Neural crest cell (in vitro differentiated cells): ENCODE measurements at places on chromosomes 5 and 9. TPM values are rescaled to one million over a fixed set of nuclear protein-coding genes. Genes with fewer than 3 reads are reported as not detected.

The PPP2R2B gene
- total RNA-seq, result 4.1 and 4.9 TPM in 2 replicates

The GABRA6 gene
- not detected in 2 replicates for total RNA-seq

The RGMB gene
- 98.3 and 99.4 TPM in 2 replicates for total RNA-seq

DNA sequence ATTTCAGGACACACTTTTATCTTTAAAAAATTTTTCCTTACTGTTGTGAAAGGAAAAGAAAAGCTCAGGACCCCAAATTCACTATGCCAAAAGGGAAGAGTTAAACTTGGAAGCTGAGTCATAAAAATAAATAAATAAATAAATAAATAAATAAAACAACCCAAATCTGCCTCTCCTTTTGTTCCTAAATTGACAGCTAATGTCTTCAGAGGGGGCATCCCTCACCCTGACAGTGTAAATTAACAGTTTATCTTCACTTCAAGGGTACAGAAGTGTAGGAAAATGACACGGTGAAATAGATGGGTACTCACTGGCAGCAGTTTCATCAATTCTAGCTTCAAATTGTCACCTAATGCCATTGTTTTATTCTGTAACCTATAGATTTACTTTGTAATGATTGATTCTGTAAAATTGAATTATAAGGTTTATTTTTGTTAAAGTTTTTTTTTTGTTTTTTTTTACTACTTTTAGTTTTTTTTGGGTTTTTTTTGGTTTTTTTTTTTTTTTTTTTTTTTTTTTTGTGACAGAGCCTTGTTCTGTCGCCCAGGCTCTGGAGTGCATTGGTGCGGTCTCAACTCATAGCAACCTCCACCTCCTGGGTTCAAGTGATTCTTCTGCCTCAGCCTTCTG is 18.5 kb upstream of the ANXA1 start:
- DNase-seq, result no peak

GRCh38 chr5:141826674-141827073 is 51.5 kb downstream of the PCDH1 start:
- no peak for DNase-seq

The SLC24A2 gene
- 0.09 and 0.14 TPM in 2 replicates for total RNA-seq

DNA sequence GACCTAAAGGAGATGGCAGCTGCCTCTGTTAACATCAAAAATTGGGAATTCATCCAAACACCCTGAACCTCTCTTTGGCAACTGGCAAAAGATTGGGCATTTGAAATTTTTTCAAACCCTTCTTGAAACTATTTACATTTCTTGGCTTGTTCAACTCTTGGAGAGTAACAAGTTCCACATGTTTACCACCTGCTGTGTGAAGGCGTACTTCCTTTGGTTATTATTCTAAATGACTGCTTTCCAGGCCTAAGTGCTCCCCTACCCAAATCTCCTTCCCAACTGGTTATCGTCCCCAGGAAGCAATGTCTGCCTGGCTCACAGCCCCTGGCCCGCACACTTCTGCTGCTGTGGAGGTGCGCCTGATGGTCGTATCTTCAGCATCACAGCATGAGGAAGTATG is 422.7 kb downstream of the DMAC1 start:
- no peak for DNase-seq

The CDH18 gene
- total RNA-seq, result 2.1 and 2.2 TPM in 2 replicates

The ALDH1B1 gene
- 32.9 and 37.3 TPM in 2 replicates for total RNA-seq

DNA sequence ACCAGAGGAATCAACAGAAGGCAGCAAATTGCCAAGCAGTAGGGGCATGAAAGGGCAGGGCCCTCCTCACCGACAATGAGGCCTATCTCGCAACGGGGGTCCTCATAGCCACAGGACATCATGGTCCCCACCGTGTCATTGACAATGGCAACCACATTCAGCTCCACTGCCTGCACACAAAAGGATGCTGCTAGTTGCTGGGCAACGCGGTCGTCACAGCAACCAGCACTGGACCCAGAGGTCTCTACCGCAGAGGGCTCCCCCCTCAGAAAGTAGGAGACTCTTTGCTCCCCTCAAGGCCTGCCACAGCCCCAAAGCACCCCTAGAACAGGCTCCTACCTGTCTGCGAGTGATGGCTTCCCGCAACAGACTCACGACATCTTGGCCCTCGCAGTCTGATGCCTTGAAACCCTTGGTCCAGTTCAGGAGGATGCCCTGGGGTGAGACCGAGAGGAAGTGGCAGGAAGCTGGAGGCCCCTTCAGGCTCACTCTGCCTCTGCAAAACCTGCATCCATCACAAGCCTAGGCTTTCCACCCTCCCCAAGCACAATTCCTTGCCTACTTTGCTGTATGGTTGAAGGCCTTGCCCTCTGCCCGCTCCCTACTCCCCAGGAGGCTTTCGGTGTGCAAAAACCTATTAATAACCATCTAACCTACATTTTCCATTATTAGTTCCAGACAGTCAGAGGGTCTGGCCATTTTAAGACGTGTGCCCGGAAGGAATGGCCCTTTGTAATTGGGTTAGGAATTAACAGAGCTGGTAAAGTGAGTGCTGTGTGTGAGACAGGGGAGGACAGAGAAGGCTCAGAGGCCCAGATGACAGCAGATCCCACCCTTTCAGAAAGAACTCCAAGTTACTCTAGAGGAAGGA is 15.2 kb downstream of the HK3 start:
- no peak for DNase-seq

- DNase-seq, result no peak
Measured at GRCh38 chr5:125244531-125244930, 498.1 kb upstream of the ZNF608 start.

The PTPA gene
- total RNA-seq, result 136 and 144 TPM in 2 replicates

DNA sequence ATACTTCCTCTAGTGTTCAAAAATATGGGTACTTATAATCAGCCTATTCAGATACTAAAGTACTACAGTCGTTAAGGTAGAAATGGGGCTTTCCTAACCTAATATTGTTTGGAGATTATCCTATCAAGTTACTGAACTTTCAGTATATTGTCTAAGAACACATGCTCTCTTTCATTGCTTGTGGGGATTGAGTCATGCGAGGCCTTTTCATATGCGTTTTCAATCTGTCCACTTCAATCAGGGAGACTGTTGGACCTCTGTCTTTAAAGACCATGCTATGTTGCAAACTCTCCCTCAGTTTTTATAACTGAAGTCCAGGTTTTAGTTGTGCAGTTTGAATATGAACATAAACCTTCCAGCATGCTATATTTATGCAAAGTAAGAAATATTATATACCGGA is 15.0 kb downstream of the PRR16 start:
- no peak for DNase-seq

The SURF6 gene
- total RNA-seq, result 22.4 and 23.9 TPM in 2 replicates

The NMUR2 gene
- total RNA-seq, result 0.23 TPM in 1 of 2 replicates, not detected in the other

The CDH9 gene
- total RNA-seq, result 0.14 TPM in 1 of 2 replicates, not detected in the other

DNA sequence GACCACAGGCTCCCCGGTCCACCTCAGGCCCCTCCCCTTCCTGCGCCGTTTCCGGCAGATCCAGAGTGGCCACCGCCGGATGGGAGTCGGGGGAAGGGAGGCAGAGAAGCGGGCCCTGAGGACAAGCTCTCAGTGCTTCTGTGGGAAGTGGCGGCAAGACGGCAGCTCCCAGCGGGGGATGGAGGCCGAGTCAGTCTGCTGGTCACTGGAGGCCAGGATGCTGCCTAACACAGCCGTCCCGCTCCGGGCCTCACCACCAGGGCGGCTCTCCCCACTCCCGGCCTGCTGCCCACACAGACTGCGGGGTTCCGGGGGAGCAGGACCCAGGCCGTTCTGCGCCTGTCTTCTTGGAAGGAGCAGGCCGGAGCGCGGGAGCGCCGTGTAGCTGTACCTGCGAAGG is 31.4 kb downstream of the FXN start:
- DNase-seq, result no peak

- no peak for DNase-seq
Measured at GRCh38 chr5:14161825-14162556, 18.8 kb downstream of the TRIO start.

GRCh38 chr9:38088006-38088925 is 19.2 kb upstream of the SHB start:
- DNase-seq, result peak; percentile 88

DNA sequence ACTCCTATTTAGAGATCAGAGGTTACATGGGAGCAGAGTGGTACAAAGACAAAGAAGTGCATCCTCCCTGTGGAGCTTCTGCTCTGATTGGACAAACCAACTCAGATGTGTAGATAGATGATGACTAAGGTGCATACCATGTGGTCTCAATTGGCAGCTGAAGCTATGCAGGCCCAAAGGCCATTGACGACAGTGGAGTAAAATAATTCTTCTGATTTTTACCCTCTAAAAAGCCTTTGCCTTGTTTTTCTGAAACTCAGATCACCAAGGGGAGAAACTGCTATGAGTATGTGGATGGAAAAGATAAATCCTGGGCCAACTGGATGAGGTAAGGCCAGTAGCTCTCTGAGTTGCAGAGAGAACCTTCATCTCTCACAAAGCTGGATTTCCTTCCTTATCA is 15.6 kb downstream of the PRDM9 start:
- DNase-seq, result no peak

DNA sequence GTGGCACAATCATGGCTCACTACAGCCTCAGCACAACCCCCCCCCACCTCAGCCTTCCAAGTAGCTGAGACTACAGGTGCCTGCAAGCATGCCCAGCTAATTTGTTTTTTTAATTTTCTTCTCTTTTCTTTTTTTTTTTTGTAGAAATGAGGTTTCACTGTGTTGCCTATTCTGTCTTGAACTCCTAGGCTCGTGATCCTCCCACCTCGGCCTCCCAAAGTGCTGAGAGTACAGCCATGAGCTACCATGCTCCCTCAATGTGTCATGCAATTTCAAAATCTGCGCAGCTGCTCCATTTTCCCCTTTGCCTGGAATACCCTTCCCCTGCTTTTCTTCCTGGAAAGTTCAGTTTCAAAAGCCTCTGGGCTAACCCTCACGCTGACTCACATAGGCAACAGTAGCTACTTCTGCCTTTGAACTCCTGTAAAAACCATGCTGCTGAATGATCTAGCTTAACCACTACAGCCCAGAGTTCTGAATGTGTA is 71.0 kb upstream of the IL7R start:
- DNase-seq, result no peak

DNA sequence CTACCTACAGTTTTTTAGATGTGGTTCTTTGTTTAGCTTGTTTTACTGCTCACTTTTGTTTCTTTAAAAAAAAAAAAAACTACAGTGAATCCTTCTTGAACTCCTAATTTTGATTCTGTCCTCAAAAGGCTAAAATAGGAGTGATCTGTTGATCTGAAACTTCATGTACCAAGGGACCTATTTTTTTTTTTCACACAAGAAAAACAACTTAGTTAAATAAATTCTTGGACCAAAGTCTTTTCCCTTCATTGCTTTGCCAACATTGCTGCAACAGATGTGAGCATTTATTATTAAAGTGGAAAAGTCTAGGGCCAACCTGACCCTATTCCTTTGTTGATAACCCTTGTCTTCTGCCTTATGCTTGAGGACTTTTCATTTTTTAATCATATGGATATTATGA is 236.8 kb downstream of the ARHGEF28 start:
- DNase-seq, result no peak

The SLC36A1 gene
- 19.3 and 21.7 TPM in 2 replicates for total RNA-seq

- peak; percentile 63 for DNase-seq
Measured at GRCh38 chr5:151126199-151126645, 31.4 kb downstream of the ANXA6 start.

GRCh38 chr9:136671646-136672430 is 9.1 kb downstream of the EGFL7 start:
- DNase-seq, result peak; percentile 81

The INSL6 gene
- not detected in 2 replicates for total RNA-seq

DNA sequence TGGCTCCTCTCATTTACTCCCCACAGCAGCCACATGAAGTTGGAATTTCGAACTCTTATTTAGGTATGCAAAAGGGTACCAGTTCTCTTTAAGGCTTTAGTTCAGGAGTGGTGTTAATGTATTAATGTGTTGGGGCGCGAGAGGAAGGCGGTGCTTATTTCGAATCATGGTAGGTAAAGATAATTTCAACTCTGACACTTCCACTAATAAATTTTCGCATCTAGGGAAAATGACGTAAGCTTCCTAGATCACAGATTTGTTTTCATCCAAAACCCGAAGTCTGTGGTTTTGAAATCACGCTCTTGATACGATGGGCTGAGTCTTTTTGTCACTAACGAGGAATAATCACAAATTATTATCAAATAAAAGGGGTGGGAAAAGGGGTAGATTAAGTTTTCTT is 681 bp downstream of the PPWD1 start:
- DNase-seq, result no peak

DNA sequence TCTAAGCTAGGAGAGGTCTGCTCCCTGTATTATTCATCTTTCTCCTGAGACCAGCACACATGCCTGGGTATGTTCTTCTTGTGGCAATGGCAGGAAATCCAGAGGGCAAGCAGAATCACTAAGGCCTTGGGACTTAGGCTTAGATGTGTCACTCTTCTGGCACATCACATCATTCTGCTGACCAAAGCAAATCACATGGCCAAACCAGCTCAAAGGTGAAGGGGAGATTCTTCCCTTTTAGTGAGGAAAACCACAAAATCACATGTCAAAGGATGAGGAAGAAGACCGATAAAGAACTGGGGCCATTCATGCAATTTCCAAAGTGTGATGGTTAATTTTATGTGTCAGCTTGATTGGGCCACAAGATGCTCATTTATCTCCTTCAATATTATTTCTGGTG is 5.7 kb upstream of the AGGF1 start:
- no peak for DNase-seq

- no peak for DNase-seq
Measured at GRCh38 chr5:26569241-26569928, 469.0 kb downstream of the CDH9 start.

DNA sequence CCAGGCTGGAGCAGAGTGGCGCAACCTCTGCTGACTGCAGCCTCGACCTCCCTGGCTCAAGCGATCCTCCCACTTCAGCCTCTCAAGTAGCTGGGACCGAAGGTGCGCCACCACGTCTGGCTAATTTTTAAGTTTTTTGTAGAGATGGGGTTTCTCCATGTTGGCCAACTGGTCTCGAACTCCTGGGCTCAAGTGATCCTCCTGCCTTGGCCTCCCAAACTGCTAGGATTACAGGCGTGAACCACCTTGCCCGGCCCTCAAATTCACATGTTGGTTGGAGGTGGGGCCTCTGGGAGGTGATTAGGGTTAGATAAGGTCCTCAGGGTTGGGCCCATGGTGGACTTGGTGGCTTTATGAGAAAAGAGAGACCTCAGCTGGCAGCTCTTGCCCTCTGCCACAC is 10.1 kb downstream of the LCN12 start:
- DNase-seq, result no peak

The SPATA6L gene
- 0.44 and 1.3 TPM in 2 replicates for total RNA-seq

DNA sequence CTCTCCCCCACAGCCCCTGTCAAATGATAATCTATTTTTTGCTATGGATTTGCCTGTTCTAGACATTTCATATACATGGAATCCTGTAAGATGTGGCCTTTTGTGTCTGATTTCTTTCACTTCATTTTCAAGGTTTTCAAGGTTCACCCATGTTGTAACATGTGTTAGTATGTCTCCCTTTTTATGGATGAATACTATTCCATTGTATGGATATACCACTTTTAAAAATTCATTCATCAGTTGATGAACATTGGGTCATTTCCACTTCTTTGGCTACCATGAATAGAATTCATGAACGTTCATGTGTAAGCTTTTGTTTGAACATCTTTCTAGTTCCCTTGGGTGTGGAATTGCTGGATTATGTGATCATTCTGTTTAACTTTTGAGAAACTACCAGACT is 94.7 kb upstream of the ZNF366 start:
- no peak for DNase-seq

- no peak for DNase-seq
Measured at GRCh38 chr9:124298646-124299235, 41.0 kb downstream of the NEK6 start.

The PCDHA9 gene
- total RNA-seq, result 1.4 TPM in 2 replicates
